NCI-H1436 treated with DMSO at 0.1 percent for 48 hours (cell line): ENCODE measurements at places on chromosomes 11 and 22.
A peak's percentile ranks its signal among the peaks of the same experiment; 100 is the strongest.

GRCh38 chr11:35714882-35715627 is 52.5 kb downstream of the TRIM44 start:
- no peak for DNase-seq

DNA sequence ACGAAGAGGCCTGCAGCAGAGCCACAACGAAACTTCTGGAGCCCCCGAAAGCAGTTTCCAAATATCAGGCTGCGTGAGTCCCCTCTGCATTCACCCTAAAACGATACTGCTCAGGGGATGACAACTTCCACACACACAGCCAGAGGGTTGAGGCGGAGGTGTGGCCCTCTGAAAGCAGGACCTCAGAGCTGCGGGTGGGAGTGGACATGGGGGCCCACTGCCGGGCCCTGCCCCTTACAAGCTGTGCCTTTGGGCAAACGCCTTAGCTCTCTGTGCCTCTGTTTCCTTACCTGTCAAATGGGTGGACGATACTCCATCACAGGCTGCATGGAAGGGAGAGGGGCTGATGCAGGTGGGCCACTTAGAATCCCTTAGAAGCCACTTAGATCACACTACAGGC is 53.1 kb downstream of the TRMU start:
- no peak for DNase-seq

GRCh38 chr11:132563050-132563449 is 969.3 kb downstream of the OPCML start:
- no peak for DNase-seq

- DNase-seq, result no peak
Measured at GRCh38 chr11:47183969-47184368, 2.3 kb downstream of the PACSIN3 start.

- no peak for DNase-seq
Measured at GRCh38 chr11:93840180-93840579, 10.2 kb downstream of the VSTM5 start.

DNA sequence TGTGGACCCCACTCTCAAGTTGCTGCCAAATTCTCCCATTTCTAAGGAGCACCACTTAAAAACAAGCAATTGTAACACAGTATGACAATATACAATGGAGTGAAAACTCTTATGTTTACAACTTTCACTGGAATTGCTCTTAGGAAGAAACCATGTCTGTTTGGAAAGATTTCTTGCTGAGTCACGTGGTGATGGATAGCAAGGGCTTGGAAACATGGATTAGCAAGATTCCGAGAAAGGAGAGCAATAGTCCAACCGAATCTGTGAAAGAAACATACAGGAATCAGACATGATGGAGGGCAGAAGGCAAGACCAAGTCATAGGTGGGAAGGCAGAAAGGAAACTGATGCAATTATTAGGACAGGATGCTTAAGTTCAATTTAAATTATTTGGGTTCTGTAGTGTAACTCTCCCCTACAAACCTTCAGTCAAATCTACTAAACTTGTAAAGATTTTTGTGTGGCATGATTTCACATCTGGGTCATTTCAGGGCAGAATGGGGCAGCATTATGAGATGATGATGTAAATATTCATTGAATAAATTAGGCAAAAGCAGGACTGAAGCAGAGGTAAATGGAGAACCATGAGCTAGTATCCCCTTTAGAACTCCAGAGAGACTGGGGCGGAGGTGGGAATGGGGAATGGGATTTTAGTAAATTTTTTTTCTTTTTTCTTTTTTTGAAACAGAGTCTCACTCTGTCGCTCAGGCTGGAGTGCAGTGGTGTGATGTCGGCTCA is 27.8 kb upstream of the THY1 start:
- DNase-seq, result no peak

DNA sequence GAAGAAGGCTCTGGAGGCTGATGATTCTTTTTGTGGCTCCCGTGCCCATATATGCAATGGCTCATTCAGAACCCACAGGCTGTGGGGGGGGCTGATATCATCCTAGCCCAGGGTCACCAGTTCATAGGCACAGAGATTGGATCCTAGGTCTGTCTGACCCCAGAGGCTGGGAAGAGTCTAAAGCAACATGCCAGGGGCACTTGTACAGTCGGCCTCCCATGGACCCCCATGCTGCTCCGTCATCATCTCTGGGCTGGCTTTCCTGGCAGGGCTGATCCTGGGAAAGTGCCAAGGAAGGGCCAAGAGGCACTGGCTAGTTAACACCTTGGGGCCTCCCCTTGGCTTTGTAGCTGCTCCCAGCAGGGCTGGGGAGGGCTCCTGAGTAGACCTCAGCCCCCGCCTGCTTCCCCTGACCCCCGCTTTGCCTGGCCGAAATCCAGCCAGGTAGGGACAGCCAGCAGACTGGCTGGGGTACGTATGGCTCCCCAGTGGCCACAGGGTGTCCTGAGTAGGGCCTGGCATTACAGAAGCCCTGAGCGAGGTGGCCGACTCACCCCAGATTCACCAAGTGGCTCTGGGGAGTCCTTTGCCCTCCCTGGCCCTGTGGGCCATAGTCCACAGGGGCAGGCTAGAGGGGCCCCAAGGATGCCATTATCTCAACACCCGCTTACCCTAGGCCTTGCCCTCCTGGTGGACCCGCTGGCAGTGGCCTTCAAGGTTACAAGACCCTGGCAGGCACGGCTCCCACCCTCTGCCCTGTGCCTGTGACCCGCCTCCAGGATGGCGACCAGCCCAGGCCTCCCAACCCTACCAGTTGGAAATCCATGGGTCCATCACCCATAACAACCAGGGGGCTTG is 22.5 kb downstream of the FADS3 start:
- no peak for DNase-seq

DNA sequence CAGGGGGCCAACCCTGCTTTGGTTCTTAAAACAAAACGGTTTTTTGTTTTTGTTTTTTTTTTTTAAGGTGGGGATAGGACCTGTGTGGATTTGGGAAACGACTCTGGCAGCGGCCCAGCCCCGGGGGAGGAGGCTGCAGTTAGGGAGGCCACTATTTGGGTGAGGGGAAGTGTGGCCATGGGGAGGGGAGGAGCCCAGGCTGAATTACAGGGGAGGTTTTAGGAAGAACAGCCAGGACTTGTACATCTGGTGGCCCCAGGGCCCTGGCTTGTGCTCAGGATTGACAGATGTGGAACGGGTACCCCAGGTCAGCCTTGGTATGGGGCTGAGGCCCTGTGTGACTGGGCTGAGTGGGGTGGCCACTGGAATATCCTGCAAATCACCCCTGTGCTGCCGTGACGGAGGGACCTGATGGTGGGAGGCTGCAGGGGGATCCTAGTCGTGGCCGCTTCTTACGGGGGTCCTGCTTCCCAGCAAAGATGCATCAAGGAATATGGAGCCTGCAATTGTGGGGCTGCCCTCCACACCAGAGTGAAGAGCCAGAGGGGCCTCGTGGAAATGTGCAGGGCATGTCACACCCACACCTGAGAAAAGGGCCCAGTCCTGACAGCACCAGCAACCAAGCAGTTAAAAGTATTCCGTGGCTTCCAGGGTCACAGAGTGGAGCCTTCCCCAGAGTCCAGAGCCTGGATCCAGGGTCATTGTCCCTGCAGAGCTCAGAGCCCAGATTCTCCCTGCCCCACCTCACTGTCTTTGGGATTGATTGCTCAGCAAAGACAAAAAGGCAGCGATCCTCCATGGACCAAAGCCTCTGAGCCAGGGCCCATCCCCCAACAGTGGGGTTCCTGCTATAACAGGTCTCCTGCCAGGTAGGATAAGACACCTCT is 55.2 kb upstream of the WNT7B start:
- no peak for DNase-seq

DNA sequence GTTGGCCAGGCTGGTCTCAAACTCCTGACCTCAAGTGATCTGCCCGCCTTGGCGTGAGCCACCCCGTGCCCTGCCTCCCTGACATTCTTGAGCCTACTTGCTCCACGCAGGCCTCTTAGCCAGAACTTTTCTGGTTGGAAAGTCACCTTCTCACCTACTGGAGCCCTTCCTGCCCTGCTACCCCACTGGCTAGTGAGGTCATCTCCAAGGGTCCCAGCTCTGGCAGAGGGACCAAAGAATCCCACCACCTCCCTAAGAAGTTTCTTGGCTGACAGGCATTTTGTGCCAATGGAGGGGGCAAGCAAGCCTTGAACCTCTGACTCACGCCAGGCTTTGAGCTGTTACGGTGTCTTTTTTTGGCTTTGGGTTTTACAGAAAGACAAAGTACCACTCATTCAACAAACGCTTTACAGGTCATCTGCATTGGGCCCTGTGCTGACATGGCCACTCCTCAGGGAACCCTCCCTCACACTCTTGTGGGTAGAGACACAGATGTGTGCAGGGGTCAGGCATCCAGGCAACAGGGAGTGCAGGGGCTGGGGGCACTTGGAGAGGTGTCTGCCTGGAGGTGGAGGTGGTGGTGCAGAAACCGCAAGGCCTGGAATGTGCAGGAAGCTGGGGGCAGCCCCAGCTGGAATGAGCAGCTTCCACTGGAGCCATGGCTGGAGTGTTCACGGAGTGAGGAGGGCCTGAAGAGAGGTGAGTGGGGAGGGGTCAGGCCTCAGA is 27.1 kb upstream of the WNT11 start:
- no peak for DNase-seq

GRCh38 chr11:107249054-107249453 is 208.6 kb downstream of the CWF19L2 start:
- no peak for DNase-seq

DNA sequence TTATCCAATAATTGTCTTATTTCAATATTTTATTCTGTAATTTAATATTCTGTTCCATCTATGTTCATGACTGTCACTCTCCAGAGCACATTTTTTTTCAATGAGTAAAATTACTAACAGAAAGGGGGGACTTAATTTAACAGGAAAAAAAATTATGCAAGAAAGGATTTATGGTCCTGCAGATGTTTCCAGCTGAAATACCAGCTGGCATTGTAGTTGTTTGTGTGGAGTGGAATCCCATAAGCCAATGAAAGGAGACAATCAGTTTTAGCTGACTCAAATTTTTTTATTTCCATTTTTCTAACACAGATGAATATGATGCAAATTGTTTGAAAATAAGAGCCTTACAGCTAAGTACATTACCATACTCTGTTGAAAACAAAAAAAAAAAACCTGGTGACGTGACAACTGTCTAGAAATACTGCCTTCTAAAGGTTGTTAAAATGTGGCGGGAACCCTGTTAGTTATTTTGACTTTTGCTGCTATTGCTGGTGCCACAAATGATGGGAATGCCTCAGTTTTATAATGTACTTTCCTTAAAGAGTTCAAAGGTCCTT is 389.1 kb downstream of the ETS1 start:
- DNase-seq, result no peak

GRCh38 chr11:22792497-22792896 is 37.1 kb downstream of the SVIP start:
- no peak for DNase-seq

GRCh38 chr22:42473484-42474193 is 41.4 kb upstream of the NFAM1 start:
- no peak for DNase-seq

- no peak for DNase-seq
Measured at GRCh38 chr11:5069272-5069671, at the start of gene OR52E1. TSS of gene OR52E1 (plus strand) at chr11:5069572.

DNA sequence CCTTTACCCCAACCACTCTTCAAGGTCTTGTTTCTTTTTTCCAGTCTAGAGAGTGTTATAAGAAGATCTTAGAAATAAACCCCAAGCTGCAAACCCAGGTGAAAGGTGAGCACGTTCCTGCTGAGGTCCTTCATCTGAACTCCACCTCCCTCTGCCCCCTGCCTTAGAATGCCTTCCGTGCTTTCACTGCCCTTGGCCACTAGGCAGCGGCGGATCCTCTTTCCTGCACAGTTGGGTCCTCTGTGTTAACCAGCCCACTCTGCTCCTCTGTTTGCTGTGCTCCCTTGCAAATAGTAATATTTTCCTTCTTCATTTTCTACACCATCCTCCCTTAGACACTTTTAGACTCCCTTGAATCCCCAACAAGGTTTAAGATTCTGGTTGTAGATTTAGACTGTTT is 24.3 kb downstream of the TTC12 start:
- no peak for DNase-seq

DNA sequence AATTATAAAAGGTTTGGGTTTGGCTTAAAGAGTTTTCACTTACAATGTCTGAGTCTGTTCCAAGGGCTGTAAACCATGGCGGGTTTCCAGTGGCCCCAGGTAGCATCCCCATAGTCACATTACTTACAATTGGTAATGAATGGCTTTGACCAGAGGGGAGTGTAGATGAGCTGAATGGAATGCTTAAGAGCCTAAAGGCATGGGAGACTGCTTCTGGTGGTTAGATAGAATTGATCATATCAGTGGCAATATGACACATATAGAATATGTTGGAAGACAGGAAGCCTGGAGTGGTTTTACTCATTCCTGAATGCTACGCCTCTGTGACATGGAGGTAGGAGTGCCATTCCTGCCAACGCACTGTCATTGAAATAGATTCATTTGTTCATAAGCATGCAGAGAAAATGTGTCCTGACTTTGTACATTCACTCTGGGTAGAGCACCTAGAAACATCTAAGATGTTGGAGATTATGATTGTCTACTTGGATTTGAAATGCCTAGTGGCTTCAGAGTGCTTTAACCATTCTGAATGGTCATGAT is 183.3 kb downstream of the BLID start:
- DNase-seq, result no peak

GRCh38 chr22:30289141-30289979 is at the start of gene CASTOR1:
TSS of gene CASTOR1 (minus strand) at chr22:30289505. CDS start at chr22:30289497, 8 bp downstream.
- peak; percentile 84 for DNase-seq

DNA sequence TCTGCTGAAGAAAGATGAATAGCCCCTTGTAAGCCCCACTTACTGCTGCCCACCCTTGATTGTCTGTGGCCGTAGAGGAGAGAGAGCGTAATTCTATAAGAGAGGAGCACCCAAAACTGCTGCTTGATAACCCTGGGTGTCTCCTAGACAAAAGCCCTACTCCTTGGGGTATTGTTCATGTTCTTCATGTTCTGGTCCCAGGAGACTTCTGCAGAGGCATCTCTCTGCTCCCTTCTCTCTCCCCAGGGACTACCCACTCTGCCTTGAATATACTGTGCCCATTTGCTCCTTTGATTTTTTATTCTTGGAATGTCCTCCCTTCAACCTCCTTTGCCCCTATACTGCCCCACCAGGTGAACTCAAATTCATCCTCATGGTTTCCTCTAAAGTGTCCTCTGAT is 417.8 kb upstream of the CADM1 start:
- DNase-seq, result no peak

- no peak for DNase-seq
Measured at GRCh38 chr22:46876357-46876934, 114.0 kb downstream of the TBC1D22A start.

DNA sequence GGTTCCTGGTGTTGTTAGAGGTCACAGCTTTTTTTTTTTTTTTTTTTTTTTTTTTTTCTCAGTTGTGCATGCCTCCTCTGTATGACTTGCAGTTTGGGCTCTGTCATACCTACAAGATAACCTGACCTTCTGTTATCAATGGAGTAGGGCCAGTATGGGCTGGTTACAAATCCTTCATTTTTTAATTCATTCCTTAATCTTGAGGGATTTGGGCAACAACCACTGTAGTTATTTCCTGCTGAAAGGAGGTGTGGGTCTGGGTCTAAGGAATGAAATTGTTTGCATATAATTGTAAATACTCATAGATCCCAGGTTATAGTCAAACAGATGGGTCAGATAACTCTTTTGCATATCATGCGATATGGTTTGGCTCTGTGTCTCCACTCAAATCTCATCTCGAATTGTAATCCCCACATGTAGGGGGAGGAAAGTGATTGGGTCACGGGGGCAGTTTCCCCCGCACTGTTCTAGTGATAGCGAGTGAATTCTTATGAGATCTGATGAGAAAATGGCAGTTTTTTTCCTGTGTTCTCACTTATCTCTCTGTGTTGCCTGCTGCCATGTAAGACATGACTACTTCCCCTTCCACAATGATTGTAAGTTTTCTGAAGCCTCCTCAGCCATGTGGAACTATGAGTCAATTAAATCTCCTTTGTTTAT is 14.1 kb upstream of the GLYAT start:
- DNase-seq, result no peak
